T-helper 17 cell (primary cell): ENCODE measurements at places on chromosomes 5 and 9.

DNA sequence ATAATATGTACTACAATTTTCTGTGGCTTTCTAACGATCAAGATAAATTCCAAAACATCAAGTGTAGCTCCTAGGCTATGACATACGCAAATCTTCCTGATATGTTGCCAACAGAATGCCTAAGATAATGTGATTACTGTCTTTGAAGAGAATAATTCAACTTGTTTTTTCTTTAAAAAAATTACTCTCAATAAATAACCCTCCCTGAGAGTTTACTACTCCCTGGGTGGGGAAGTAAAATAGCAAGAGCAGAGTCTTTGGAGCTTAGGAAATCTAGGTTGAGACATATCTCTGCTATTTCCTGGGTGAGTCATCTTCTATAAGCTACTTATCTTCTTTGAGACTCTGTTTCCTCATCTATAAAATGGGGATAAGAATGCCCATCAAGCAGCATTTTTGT lies 201.2 kb downstream of the ACTL7B start:
- DNase-seq: no peak

DNA sequence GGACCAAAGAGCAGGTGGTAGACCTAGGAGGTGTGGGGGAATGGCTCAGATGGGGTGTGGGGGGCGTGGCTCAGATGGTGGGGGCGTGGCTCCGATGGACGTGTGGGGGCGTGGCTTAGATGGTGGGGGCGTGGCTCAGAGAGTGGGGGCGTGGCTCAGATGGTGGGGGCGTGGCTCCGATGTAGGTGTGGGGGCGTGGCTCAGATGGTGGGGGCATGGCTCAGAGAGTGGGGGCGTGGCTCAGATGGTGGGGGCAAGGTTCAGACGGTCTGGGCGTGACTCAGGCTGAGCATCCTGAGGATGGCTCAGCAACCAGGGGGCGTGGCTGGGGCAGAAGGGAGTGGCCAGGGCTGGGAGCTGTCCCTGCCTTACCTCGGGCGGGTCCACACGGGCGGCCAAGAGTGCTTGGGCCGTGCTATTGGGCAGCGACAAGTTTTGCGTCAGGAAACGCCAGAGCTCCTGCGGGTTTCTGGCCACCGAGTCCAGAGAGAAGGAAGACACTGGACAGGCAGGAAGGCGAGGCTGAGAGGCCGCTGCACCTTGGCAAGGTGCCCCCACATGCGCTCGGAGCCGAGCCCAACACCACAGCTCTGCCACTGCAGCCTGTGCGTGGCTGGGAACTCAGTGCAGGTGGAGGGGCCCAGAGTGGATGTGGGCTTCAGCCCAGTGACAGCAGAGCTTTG lies 5.9 kb downstream of the ABCA2 start:
- peak; percentile 53 for DNase-seq

DNA sequence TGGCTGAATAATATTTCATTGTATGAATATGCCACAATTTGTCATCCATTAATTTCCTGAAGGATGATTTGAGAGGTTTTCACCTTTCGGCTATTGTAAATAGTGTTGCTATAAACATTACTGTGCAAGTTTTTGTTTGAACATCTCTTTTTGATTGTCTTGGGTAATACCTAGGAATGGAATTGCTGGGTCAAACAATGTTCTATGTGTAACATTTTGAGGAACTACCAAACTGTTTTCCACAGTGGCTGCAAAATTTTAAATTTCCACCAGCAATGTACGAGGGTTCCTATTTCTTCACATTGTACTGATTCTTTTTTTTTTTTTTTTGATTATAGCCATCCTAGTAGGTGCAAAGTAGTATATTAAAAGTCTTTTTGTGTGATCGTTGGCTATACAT lies 63.8 kb upstream of the ANKH start:
- no peak for DNase-seq

DNA sequence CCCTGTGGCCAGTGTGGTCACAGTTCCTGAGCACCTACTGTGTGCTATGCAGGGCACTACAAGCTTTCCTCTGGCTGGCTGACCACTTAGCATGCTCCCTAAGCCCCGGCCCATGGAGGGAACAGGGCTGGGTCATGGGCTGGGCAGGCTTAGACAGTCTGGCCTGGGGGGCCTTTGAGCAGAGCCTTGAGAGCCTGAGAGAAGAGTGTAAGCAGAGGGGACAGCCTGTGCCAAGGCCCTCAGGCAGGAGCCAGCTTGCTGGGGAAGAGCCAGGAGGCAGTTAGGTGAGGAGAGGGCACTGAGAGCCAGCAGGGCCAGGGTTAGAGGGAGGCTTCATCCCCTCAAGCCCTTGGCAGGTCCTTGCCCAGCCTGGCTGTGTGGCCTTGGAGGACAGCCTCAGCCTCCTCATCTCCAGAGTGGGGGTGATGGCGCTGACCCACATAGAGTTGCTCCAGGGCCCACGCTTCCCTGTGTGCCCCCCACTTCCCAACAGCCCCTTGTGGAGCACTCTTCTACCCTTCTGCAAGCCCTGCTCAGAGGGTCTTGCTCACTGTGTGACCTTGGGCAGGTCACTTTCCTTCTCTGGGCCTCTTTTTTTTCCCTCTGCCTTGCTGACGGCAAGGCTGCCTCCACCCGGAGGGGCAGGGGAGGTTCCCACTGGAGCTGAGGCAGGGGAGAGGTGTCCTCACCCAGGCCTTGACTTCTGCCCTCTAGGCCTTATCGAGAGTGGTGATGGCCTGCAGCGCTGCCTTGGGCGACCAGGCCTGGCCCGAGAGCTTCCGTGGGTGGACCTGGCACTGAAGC lies 107.1 kb downstream of the PHF2 start:
- no peak for DNase-seq

- no peak for DNase-seq
Observed at GRCh38 chr5:131533836-131534235, 101.2 kb downstream of the RAPGEF6 start.

DNA sequence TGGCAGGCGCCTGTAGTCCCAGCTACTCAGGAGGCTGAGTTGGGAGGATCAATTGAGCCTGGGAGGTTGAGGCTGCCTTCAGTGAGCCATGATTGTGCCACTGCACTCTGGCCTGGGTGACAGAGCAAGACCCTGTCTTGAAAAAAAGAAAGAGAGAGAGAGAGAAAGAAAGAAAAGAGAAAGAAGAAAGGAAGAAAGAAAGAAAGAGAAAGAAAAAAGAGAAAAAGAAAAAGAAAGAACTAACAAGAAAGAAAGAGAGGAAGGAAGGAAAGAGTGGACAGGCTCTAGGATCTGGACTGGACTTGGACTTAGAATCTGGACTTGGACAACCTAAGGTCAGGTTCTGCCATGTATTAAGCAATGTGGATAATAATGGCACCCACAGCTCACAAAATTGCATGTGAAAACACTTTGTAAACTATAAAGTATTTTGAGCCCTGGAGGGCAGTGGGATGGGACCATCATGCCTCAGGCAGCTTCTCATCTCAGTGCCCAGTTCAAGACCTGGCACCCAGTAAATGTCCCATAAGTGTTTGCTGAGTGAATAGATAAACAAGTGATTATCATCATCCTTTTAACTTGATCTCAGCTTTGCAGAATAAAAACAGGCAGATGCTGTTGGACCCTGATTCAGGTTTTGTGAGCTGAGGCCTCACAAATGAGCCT lies 12.8 kb upstream of the PHF19 start:
- no peak for DNase-seq

- DNase-seq: no peak
Observed at GRCh38 chr9:132193227-132194124, 31.6 kb downstream of the NTNG2 start.

DNA sequence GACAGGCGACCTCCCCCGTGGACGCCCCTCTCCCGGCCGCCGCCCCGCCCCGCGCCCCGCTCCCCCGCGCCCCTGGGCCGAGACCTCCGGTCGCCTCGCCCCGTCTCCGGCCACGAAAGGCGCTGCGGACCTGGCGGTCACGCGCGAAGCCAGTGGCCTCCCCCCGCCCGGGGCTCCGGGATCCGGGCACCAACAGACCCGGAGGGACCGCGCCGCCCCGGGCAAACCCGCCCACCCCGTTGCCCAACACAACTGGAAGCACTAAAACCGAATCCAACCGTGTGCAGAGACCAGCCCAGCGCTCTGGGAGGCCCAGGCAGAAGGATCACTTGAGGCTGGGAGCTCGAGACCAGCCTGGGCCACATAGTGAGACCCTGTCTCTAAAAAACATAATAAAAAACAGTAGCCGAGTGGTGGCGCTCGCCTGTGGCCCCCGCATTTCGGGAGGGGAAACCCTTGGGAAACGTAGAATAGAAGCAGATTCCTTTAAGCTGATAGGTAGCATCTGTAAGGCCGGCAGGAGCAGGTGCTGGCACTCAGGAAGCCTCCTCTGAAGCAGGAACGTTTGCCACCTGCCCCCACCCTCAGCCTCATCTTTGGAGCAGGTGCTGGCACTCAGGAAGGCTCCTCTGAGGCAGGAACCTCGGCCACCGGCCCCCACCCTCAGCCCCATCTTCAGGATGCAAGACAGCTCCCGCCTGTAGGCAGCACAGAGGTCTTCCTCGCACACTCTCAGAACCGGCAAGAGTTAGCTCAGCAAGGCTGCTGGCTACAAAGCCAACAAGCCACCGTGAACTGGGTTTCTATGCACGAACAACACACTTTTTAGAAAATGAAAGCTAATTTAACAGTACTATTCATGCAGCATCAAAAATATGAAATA lies 4.6 kb upstream of the SLC9A3 start:
- DNase-seq: no peak

GRCh38 chr5:5309645-5310044 lies 112.8 kb upstream of the ICE1 start:
- no peak for DNase-seq

DNA sequence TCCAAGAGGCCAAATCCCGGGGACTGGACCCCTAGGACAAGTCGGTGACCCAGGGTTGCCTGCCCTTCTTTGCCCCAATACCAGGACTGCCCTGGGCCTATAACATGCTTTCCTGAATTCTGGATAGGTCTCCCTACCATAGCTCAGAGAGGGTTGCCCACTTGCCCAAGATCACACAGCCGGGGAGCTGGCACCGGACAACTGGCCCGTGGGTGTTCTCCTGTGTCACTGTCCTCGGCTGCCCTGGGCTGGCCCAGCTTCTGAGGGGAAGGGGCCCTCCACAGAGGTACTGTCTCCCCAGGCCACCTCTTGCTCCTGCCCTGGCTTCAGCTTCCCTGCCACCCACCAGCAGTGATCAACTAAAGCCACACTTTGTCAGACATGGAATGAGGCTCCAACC lies 28.8 kb upstream of the TTLL11 start:
- DNase-seq: no peak

DNA sequence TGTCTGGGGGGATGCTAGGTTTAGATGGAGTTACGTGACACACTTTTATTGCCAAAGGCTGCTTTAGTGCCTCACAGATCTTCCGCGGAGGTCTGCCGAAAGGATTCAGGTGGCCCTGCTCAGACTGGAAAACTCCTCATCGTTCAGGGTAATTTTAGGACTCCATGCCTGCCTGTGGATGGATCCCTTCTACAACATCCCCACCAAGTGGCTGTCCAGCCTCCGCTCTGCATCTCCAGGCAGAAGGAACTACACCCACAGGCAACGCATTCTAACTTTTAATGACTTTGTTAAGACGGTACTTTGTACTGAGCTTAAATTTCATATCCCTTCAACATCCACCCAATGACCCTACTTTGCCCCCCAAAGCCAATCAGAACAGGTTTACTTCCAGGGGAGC lies 29.4 kb downstream of the ATPSCKMT start:
- no peak for DNase-seq

- no peak for DNase-seq
Observed at GRCh38 chr5:116494784-116495450, 79.7 kb downstream of the SEMA6A start.

- no peak for DNase-seq
Observed at GRCh38 chr5:65986796-65987195, 60.4 kb downstream of the ERBIN start.

GRCh38 chr9:89243296-89244061 lies 64.9 kb upstream of the SHC3 start:
- no peak for DNase-seq

DNA sequence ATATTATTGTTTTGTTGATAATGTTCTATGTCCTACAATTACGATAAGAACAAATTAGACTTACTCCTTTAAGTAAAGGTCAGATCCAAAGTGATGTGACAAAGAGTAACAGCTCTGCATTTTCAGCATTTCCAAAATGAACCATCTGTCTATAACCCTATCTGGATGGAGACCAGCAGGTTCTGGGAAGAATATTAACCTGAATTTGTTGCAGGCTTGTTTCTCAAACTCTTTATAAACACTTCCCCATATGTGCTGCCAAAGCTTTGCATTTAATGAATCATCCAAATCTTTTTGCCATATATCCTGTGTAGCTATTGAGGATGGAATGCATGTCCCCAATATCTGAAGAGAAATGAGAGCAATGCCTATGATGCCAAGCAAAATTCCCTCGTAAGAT lies 198.9 kb upstream of the SLC27A6 start:
- DNase-seq: no peak

DNA sequence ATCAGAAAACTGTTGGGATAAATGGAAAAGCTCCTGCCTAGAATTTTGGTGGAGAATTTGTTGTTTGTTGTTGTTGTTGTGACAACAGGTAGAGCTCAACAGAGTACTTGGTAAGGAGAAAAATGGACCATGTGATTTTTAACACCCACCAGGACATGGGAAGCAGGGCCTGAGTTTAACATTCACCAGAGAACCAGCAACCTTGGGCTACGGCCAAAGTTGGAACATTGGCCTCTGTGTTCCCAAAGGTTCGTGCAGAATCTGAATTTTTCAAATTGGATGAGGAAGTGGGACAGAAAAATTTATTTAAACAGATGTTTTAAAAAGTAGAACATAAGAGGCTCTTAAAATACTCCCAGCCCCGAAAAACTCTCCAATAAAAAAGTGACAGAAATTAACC lies 127.0 kb downstream of the GNA14 start:
- DNase-seq: no peak

DNA sequence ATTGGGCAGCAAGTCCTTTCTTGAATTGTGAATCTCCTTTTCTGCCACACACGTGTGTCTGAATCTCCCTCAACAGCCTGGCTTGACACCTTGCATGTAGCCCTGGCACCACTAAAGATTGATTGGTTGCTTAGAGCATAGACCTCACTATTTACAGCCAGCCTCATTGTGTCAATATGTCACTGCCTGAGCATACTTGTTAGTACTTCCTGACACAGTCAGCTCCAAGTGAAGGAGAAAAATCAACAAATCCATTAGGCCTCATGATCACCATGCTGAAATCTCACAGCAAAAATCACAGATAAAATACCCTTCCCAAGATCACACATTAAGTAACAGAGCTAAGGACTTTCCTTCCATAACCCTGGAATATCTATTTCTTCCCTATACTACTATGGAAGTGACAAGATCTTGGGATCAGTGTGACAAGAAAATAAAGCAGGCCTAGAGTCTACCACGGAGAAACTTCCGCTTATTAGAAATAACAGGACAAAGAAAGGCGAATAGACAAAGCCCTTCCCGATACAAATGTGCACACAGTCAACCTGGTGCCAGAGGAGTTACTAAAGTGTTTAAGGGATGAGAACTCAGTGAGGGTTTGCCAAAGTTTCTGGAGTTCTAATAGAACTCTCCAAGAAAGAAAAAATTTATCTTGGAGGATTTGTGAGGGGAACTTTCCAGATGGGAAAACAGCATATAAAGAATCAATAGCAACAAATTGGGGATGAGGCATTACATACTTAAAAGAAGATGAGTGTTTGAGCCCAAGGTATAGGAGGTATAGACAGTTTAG lies 5.6 kb upstream of the ARL15 start:
- no peak for DNase-seq

- no peak for DNase-seq
Observed at GRCh38 chr5:17216974-17217492, 398 bp upstream of the BASP1 start.
